ENCODE measurements at places on chromosomes 4 and X.
A peak's percentile ranks its signal among the peaks of the same experiment; 100 is the strongest.

- no peak for DNase-seq
Measured at GRCh38 chrX:39982948-39983347, 114.8 kb downstream of the BCOR start.

GRCh38 chr4:15544248-15544729, 74.6 kb downstream of the CC2D2A start:
- no peak for DNase-seq

DNA sequence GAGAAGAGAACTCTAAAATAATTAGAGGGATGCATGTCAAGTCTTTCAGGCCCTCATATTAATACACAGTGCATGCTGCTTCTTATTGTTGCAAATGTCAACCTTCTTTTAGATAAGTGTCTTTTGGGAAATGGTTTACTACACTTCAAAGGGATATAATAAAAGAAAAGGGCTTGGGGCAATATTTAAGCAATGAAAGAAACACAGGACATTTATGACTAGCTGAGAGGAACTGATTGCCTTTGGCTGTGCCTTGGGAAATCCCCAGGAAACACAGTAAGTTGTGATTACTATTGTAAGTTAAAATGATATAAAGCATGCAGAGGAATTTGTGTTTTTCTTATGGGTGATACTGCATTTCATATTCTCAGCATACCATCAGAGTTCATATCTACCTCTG, 1036.2 kb upstream of the GRID2 start:
- no peak for DNase-seq

DNA sequence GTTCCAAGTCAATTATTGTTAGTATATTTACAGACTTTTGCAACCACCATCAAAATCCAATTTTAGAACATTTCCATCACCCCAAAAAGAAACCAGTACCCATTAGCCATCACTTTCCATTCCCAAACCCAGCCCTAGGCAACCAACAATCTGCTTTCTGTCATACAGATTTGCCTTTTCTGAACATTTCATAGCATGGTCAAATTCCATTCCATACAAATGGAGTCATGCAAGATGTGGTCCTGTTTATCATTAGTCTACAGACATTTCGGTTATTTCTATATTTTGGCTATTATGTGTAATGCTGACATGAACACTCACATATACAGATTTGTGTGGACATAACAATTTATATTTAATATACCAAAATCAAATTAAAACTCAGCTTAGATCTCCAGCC, 508.7 kb downstream of the ZNF674 start:
- no peak for DNase-seq

DNA sequence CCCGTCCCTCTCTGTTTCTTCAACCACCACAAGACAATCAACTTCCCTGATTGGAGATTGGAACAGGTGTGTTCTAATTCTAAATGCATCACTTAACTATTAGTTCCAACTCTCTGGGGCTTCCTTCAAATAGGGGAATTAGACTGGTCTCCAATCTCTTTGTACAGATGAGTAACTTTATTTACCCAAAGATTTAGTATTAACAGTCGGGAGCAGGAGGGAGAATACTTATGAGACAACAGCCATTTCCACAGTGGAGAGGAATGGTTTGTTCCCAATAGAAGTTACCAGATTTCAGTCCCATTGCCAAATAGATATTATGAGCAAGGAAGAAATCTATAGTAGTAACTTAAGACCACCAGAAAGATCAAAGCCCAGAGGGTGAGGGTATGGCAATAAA, 46.2 kb downstream of the CASK start:
- DNase-seq = no peak

DNA sequence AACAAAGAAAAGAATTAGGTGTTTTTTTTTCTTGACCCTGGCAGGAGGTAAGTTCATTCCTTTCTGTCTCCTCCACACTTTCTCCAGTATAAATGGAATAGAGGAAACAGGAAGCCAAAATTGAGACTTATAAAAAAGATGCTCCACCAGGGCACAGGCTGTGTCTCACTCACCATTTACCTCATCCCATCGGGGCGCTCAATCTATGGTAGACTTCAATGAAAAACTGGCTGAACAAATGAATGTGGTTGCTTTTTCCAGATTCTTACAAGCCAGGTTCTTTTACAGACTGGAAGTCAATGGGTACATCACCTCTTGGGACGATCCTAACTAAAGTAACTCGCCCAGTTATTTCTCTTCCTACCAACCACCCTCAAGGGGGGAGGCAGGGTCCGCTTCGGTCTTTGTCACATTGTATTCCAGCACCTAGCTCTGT, 685 bp downstream of the COMMD8 start:
- no peak for DNase-seq

GRCh38 chrX:115017455-115017854, at the start of gene IL13RA2:
Gene IL13RA2 (minus strand): TSS chrX:115017616. CDS start chrX:115017269, 347 bp downstream.
- DNase-seq = no peak

GRCh38 chrX:132395026-132395425, 93.8 kb downstream of the MBNL3 start:
- DNase-seq = no peak

GRCh38 chr4:172750910-172751309, 417.7 kb upstream of the GALNT7 start:
- no peak for DNase-seq

DNA sequence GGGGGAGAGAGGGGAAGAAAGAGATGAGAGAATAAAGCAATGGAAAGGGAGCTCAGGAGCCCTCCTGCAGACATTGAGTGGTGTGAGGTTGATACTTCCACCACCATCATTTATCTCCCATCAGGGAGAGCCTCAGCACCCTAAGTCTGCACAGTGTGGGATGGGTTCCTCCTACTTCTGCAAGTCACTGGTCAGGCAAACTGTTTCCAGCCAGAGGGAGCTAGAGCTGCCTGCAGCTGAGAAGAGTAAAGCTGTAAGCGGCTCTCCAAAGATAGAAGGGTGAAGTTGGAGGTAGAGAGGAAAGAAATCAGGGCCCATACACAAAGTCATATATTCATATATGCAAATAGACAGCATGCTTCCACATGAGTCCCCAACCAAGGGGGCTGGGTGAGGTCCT, 21.9 kb upstream of the ZNF81 start:
- DNase-seq = no peak

GRCh38 chr4:38860788-38861424, 4.3 kb upstream of the TLR6 start:
- no peak for DNase-seq

DNA sequence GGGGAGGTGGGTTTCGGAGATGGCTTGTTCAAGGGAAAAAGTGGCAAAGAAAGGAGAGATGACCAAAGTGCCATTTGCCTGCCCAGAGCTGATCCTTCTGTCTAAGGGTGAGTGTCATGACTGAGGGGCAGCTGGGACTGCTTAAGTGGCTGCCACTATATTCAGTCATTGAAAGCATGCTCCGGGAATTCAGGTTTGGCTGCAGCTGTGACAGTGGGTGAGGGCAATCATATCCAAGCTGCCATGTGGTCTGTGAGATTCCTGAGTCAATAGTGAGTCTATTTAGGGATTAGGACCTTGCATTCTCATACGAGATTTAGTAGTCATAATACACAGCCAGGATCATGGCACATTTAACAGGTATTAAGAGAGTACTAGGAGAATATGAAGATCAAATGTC, 138.8 kb upstream of the BANK1 start:
- DNase-seq = no peak

DNA sequence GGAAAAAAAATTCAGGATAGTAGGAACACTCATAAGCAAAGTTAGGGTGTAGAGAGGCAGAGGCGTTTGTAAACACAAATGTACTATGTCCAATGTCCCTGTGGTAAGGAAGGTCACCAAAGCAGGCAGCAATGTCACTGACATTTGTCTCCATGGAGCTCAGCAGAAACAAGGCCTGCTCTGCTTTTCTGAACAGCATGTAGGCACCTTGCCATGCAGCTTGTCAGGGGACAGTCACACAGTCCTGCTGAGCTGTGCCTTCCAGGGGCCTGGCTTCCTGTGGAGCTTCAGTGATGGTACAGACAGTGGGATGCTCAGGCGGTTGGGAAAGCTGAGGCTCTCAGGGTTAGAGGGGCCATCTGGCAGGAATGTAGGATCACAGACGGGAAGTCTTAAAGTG, 74.5 kb upstream of the HS3ST1 start:
- DNase-seq = no peak

- DNase-seq = no peak
Measured at GRCh38 chrX:16187024-16187760, 19.9 kb downstream of the MAGEB17 start.

DNA sequence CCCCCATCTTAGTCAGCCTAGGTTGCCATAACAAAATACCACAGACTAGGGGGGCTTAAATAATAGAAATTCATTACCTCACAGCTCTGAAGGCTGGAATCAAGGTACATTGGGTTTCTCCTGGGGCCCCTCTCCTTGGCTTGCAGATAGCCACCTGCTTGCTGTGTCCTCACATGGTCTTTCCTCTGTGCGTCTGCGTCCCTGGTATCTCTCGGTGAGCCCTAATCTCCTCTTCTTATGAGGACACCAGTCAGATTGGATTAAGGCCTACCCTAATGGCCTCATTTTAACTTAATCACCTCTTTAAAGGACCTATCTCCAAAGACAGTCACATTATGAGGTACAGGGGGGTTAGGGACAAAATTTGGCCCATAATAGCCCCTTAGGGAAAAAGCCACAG, 98.0 kb downstream of the SH3KBP1 start:
- DNase-seq = no peak

GRCh38 chrX:154799556-154800348, 5.5 kb downstream of the MPP1 start:
- no peak for DNase-seq

DNA sequence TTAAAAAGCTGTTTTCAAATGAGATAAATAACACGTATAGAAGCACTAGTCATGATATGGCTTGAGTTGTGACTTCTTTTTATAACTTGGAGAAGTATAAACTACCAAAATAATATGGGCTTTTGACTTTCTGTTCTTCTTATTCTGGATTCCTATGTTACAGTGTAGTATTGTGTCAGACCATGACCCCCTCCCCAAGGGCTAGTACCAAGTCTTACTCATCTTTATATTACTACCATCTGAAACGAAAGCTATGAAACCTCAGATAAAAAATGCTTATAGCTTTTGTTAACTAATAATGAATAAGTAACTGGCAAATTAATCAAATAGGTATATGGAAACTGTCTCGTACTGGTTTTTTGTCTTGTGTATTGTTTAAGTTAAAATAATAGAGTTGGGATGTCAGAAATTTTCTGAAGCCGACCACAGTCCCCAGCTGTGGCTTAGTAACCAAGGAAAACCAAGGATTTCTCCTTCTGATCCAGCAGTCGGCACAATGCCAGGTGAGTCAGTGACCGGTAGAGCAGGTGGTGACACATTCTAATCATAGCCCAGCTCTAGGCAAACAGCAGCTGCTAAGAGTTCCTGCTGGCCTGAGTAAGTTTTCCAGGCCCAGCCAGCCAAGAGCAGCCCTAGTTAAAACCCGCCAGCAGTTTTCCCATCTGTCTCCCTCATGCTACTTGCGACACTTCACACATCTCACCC, 163.3 kb upstream of the PRDX4 start:
- DNase-seq = peak; percentile 88

DNA sequence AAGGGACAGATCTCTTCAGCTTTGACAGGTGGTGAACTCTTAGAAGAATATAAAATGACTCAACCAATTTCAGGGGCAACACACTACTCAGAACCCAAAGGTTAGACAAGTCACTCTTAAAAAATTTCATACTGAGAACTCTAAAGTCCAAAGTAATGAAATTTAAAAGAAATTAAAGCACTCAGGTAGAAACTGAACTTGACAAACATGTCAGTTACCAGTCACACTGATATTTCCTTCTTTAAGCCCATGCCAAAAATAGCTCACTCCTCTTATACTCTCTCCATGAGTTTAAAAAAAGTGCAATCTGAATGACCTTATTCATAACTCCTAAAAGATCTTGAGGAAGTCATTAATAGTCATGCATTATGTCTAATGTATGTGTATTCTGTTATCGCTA, 40.3 kb downstream of the AMMECR1 start:
- DNase-seq = no peak

DNA sequence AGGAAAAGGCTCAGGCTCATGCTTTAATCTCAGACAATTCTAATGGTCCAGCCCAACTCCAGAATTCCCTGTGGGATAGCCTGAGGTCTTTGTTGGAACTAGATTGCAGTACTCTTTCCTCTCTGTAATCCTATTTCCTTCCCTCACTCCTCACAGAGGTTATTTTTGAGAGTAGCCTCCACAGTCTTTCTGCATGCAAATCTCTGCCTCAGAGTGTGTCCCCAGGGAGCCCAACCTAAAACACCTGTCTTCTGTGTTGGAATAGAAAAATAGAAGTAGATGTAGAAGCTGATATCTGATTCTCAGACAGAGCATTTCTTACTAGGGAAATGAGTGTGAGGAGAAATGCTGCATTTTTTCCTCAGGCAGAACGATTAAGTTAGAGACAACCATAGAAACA, 915.5 kb upstream of the EPHA5 start:
- DNase-seq = no peak

DNA sequence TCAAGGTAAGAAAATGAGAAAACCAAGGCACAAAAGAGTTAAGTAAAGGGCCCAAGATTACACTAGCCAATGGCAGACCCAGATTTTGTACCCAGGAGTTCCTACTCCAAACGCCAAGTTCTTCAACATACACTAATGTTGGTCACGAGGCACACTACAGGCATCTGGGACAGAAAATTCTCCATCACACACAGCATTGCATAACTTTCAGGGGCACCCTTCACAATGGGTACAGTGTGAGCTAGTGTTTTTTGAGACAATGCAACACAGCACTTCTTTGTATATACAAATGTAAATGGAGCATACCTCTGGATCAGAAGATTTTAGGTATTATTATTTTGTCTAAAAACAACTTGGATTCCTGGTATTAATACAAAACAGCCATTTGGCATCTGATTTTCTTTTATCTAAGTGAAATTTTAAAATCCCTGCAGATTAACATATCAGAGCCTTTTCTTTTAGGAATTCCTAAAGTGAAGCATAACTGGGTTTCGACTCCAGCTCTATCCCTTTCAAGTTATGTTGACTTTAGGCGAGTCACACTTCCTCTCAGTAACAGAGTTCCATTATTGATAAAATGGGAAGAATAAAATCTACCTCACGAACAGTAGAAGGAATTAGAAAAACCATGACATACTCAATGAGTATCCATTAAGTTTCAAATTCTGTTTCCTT, 41.1 kb downstream of the ADGRA3 start:
- no peak for DNase-seq

GRCh38 chrX:3807906-3808305, 94.5 kb upstream of the PRKX start:
- DNase-seq = no peak

GRCh38 chr4:113141901-113142346, 92.5 kb downstream of the ANK2 start:
- DNase-seq = no peak

GRCh38 chr4:141473952-141474351, 162.4 kb upstream of the IL15 start:
- no peak for DNase-seq

DNA sequence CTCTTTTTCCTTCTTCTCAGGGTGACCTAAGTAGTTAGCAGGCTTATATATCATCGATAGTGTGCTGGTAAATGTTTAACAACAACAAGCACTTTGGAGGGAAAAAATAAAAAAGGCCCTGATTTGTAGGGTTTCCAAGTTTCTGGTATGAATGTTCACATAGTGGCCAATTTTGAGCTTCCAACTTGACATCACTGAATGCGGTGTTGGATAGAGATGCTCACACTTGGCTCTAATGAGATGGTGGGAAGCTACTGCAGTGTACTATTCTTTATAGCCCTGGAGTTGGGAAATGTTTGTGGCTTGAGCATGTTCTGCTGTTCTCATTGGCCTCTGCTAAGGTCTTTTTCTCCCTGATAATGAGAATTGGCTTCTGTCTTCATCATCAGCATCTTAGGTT, 875.3 kb downstream of the PCDH7 start:
- DNase-seq = no peak

Data from ascending aorta (tissue), 2 donors.